ENCODE measurements at places on chromosomes 12 and 14. TPM values are rescaled to one million over a fixed set of nuclear protein-coding genes. Genes with fewer than 3 reads are reported as not detected.

DNA sequence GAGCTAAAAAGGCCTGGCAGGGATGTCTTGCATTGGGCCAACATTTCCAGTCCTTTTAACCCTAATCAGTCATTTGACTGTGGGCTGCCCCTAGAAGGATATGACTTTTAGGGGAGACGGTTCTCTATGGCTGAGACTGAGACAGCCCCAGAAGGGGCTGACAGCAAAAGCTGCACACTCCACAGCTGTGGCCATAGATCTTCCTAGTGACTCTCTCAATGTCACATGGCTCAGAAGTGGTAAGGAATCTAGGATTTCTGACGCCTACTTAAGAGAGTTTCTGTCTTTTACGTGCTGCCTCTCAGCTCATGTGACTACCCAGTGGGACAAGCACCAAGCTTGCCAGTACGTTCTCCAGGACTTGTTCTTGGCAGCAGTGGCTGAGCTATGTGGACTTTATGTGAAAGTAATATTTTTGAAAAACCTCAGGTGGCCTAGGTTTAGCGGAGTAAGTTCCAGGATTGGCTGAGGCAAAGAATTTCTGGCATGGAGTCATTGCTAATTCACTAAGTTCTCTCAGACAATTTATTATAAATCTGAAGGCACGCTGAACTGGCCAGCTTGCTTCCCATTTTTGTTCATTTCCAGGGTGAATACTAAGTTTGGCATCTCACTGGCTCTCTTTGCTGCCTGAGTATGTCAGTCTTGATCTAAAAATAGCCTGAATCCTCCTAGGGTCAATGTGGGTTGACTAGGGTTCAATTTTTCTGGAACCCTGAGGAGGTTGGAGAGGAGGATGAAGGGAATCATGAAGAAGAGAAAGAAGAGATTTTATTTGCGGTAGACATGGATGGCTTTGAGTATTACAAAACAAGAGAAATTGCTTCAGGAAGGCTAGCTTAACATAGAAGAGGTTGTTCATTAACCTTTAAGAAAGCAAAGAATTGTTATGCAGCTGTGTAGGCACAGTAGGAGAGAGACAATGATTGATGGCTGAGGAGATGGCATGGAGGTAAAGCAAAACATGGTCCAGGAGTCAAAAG is 271.8 kb downstream of the AEBP2 start:
- peak; percentile 91 for DNase-seq

DNA sequence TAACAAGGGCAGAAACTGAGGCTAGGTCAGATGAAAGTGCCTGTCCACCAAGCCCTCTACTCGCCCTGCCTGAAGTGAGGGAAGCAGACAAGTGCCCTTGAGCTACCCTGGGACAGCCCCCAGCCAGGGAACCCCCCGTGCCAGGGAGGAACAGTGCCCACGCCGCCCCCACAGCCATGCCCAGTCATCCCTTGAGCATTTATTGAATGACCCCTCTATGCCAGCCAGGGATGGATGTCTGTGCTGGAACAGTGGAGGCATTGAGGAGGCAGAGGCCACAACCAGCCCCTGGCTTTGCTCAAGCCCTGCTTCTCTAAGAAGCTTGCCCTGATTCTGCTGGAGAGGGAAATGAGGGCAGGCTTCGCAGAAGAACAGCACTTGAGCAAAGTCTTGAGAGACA is 3.7 kb upstream of the AQP6 start:
- DNase-seq, result no peak

GRCh38 chr14:33711811-33712216 is 239.1 kb downstream of the EGLN3 start:
- DNase-seq, result no peak

DNA sequence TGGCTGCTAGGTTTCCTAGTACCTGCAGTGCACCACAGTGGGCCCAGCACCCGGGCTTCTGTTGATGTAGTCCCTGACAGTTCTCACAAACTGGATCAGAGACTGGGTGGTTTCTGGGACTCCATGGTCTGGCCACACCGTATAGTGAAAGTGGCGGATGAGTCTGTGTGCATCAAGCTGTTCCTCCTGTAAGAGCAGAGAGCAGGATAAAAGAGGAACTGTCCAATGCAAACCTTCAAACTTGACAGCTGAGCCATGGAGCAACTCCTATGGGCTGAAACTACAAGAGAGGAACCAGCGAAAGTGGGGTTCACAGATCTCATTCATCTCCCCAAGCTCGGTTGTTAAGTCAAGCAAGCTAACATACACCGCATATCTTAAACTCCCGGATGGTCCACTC is 102.8 kb downstream of the PTPRB start:
- DNase-seq, result no peak

DNA sequence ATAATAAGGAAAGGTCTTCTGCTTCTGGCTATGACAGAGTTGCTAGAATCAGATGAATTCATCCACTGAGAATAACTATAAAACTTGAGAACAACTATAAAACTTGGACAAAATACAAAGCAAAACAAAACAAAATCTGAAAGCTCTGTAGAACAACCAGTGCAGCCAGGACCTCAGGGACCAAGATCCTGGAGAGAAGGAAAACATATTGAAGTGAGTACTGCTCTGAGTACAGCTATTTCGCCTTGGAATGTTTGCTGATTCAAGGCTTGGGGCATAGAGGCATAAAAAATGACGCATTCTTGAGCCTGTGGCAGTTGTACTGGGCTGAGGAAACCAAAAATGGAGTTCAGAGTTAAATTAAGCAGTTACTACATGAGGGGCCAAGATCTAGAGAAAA is 21.7 kb downstream of the FOXA1 start:
- no peak for DNase-seq

KMT2D gene
- total RNA-seq, result 23.8 TPM

COX8C gene
- total RNA-seq, result not detected

Measured in fibroblast of the aortic adventitia (primary cell).